T-helper 17 cell (primary cell): ENCODE measurements at places on chromosomes 11 and 22.

DNA sequence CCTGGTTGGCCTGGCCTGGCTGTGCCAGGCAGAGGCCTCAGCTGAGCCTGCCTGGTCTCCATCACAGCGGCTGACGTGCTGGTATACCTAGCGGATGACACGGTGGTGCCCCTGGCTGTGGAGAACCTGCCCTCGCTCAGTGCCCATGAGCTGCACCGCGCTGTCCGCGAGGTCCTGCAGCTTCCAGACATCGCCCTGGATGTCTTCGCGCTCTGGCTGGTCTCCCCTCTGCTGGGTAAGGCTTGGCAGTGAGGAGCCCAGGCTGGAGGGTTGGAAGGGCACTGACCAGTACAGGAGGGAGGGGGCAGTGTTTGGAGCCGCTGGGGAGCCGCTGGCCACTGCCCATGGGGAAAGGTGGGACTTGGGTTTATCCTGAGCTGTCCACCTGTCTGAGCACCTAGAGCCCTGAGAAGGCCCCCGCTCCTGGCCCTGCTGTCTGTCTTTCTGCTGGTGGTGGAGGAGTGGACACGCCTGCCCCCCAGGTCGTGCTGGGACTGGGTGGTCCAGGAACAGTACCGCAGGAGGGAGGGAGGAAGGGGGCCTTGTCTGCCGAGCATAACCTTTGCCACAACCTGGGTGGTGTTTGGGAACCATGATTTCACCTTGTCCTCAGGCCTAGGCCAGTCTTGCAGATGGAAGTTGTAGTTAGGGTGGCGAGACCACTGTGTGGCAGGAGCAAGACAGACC lies 3.0 kb downstream of the FRMD8 start:
- H3K27me3 ChIP-seq = no peaks in the 10 kb centered on the region
- peaks cover 45% of the 10 kb centered on the region for H3K4me1 ChIP-seq
- H3K27ac ChIP-seq = peak overlapping the region; percentile 93
- DNase-seq = no peak

DNA sequence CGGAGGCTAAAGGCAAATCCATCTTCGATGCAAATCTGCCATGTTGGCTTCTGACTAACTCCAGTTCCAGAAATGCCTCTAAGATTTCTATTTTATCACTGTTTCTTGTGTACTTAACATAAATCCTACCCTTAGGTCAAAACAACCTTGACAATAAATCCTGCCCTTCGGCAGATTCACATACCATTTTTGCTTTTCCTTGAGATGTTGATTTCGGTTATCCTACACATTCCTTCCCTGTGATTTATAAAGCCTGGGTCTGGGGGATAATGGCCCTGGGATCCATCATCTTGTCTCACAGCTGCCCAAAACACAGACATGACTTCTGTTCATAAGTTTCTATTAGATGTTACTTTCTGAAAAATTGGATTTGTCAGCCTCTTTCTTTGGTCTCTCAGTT lies 231.7 kb upstream of the CARD18 start:
- no peaks in the 10 kb centered on the region for H3K27me3 ChIP-seq
- H3K27ac ChIP-seq = no peak overlapping the region
- DNase-seq = no peak
- H3K4me1 ChIP-seq = no peaks in the 10 kb centered on the region
- no peaks in the 10 kb centered on the region for H3K36me3 ChIP-seq
- H3K4me3 ChIP-seq = no peak overlapping the region

DNA sequence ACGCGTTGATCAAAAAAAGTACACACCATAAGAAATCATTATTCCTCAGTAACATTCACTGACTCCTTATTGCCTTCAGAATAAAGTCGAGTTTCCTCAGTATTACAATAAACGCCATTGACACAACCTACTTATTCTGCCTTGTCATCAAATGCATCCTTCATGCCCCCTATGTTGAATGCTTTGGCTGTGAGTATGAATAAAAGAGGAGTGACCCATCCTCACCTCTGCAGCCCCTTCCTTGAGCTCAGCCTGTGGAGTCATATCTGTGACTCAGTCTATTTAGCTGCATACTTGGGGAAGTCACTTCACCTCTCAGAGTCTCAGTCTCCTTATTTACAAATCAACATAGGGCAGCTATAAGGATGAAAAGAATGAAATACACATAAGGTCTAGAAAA lies 65.1 kb downstream of the USP35 start:
- H3K4me3 ChIP-seq = no peak overlapping the region
- no peak for DNase-seq
- H3K27me3 ChIP-seq = no peaks in the 10 kb centered on the region
- peaks cover 6% of the 10 kb centered on the region for H3K4me1 ChIP-seq
- peaks cover 3% of the 10 kb centered on the region for H3K36me3 ChIP-seq

GRCh38 chr22:37019309-37020191 lies at the start of the genes MPST and TST:
Gene MPST (plus strand): TSS chr22:37019742. CDS start chr22:37019837, 95 bp downstream.
Gene TST (minus strand): TSS chr22:37019447. CDS start chr22:37018732, 715 bp downstream.
- peak within 1 kb of the TSS; percentile 91 for H3K4me3 ChIP-seq
- H3K4me1 ChIP-seq = peaks cover 3% of the 10 kb centered on the region

GRCh38 chr11:95456714-95457491 lies 225.9 kb upstream of the SESN3 start:
- no peak overlapping the region for H3K27ac ChIP-seq
- no peak overlapping the region for H3K4me3 ChIP-seq
- H3K4me1 ChIP-seq = peaks cover 2% of the 10 kb centered on the region
- peaks cover 2% of the 10 kb centered on the region for H3K36me3 ChIP-seq
- H3K27me3 ChIP-seq = no peaks in the 10 kb centered on the region

DNA sequence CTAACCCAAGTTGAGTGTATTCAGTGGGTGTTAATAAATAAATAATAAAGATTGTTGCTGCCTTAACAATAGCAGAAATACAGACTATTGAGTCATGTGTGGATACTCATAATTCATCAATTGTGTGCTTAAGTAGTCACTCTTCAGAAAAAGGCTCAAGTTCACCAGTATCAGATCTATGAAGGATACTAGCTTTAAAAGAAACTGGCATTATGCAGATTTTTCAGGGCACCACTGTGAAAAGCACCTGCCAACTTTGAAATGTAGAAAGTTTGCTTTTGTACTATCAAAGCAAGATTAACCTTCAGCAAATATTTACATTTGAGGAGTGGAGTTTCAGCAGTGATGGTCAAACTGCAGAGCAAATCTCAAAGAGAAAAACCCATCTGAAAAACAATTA lies 20.1 kb upstream of the SYTL2 start:
- no peak for DNase-seq
- H3K27me3 ChIP-seq = no peaks in the 10 kb centered on the region

DNA sequence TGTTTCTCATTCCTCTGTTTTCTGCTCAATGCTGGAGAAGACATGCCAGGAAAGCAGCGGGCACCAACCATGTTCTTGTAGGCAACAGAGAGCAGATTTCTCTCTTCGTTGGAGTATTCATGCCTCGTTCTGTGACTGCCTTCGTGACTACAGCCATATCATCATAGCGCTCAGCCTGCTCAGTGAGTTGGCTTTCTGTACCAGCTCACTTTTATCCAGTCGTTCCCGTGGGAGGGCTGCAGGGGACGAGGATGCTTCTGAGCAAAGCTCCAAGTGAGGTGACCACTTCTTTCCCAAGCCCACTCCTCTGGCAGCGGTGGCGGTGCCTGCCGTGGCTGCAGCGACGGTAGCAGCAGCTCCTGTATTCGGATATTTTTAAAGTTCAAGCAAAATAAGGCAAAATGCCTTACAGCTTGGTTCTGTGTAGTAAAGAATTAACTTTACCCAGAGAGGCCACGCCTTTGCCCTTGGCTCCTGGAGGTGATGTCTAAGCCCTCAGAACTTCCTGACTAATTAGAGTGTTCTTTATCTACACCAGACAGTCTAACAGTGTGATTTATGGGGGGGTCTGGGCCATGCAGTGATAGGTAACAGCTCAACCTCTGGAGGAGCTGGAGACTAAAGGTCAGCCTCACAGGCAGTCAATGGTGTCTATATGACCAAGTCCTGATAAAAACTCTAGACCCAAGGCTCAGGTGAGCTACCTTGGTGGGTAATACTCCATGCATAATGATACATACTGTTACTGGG lies 35.3 kb downstream of the LDHAL6A start:
- DNase-seq = no peak
- H3K4me1 ChIP-seq = peaks cover 14% of the 10 kb centered on the region

DNA sequence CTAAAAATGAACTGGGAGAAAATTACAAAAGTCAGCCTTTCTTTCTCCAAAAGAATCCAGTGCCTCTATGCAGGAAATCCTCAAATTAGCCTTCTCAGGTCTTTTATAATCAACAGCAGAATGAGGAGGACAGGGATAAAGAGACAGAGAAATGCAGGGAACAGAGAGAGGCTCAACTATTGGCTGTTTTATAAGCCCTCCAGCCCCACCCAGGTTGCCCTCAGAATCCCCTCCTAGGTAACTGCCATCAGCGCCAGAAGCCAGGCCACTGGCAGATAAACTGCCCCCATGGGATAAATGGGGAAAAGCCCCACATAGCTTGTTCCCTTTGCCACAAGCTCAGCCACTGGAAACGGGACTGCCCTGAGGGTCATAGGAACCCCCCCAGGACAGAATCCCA lies 10.9 kb upstream of the HMOX1 start:
- DNase-seq = no peak
- peaks cover 8% of the 10 kb centered on the region for H3K4me1 ChIP-seq
- peaks cover 12% of the 10 kb centered on the region for H3K27me3 ChIP-seq
- H3K36me3 ChIP-seq = no peaks in the 10 kb centered on the region
- no peak overlapping the region for H3K27ac ChIP-seq

DNA sequence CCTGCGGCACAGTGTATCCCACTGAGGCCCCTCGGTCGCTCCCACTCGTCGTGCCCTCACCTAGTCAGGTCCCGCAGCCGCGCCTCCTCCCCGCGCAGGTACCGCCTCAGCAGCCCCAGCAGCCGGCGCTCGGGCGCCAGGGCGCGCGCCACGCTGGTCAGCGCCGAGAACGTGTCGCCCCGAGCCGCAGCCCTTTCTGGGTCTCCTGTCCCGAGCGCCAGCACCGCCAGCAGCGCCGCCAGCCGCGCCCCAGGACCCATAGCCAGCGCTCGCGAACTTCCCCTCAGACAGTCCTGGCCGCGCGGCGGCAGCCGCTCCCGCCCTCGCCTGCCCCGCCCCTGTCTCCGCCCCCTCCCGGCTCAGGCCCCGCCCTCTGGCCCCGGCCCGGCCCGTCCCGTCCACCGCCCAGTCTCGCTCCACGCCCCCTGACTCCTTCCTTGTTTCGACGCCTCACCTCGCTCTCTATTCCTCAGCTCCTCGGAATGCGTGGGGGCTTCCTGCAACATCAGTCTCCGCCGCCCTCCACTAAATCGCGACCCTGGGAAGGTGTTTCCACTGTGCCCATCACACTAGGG lies at the start of gene P4HA3:
Gene P4HA3 (minus strand): TSS at position 289 of the 575 bp plus-strand sequence. CDS start 29 bp downstream, at position 260.
- peaks cover 3% of the 10 kb centered on the region for H3K36me3 ChIP-seq
- H3K4me3 ChIP-seq = peak within 1 kb of the TSS; percentile 85
- peaks cover 43% of the 10 kb centered on the region for H3K27me3 ChIP-seq

GRCh38 chr11:118126082-118126838 lies 26.4 kb downstream of the SCN4B start:
- no peak for DNase-seq
- no peak overlapping the region for H3K4me3 ChIP-seq
- no peak overlapping the region for H3K27ac ChIP-seq
- H3K36me3 ChIP-seq = no peaks in the 10 kb centered on the region

DNA sequence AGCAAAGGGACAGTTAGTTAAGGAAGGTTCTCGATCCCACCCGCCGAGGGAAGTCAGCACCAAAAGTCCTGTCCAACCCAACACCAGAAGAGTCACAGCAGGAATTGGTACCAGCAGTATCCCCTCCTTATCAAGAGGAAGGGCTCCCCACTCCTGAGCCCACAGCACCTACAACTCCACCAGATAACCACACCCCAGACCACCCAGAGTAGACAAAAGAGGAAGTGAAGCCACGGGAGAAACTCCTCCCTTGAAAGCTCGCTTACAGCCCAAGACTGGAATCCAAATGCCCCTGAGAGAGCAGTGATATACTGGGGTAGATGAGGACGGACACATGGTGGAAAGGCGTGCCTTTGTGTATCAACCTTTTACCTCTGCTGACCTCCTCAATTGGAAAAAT lies 7.3 kb upstream of the CD5 start:
- peak overlapping the region; percentile 86 for H3K27ac ChIP-seq
- DNase-seq = no peak
- no peaks in the 10 kb centered on the region for H3K27me3 ChIP-seq
- H3K4me3 ChIP-seq = no peak overlapping the region
- peaks cover 45% of the 10 kb centered on the region for H3K4me1 ChIP-seq

DNA sequence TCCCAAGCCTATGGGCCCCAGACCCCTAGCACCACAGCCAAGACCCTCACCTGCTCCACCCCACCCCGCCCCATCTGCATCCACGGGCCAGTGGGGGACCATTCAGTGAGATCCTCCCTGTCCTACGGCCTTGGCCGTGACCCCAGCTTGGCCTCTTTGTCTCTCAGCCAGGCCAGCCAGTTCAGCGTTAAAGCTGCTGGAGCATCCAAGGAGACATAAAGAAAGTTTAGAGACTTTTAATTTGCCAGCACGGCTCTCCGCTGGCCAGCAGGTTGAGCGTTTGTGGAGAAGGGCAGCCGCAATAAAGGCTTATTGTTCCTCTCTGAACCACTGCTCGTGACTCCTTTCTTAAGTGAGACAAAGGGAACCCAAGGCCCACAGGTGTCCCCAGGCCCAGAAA lies 49.3 kb upstream of the LMO1 start:
- no peak overlapping the region for H3K27ac ChIP-seq
- H3K4me1 ChIP-seq = peaks cover 2% of the 10 kb centered on the region
- no peak overlapping the region for H3K4me3 ChIP-seq
- no peaks in the 10 kb centered on the region for H3K36me3 ChIP-seq
- H3K27me3 ChIP-seq = peaks cover 19% of the 10 kb centered on the region

DNA sequence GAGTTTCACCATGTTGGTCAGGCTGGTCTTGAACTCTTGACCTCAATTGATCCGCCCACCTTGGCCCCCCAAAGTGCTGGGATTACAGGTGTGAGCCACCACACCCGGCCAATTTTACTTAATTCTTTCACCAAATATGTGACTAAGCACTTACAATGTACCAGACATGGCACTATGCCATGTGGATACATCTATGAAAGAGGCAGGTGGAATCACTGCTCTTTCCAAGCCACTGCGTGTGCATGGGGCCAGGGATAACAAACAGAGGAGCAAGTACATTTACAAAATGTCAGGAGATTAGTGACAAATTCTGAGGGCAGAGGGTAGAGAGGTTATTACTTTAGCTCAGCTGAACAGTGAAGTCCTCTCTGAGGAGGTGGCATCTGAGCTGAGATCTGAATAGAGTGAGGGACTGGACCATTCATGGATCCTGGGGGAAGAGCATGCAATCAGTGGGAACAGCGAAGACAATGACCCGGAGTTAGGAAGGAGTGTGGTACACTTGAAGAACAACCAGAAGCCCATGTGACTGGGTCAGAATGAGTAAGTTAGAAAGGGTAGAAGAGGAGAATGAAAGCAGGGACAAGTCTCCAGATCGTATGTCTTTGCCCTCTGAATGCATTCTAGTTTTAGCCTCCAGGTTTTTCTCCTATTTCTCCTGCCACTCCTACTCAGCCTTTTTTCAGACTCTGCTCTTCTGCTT lies 38.3 kb upstream of the GRAMD1B start:
- H3K4me3 ChIP-seq = no peak overlapping the region
- no peak overlapping the region for H3K27ac ChIP-seq
- H3K36me3 ChIP-seq = peaks cover 7% of the 10 kb centered on the region

DNA sequence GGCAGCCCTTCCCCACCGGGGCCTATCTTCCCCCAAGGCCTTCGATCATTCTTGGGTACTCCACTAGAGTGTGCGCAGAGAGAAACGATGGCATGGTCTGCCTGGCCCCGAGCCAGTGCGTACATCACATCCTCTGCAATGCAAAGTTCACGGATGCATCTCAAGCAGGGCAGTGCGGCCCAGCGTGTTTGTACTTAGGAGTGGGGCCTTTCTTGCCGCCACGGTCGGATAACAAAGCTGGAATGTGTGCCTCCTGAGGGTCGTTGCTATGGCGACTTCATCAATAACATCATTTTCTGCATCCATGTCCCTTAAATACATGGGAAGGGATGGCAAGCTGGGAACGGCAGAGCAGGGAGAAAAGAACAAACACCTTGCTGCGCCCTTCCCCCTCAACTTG lies 73.9 kb downstream of the SCUBE1 start:
- peaks cover 4% of the 10 kb centered on the region for H3K27me3 ChIP-seq
- no peak overlapping the region for H3K4me3 ChIP-seq
- H3K27ac ChIP-seq = no peak overlapping the region
- peaks cover 11% of the 10 kb centered on the region for H3K4me1 ChIP-seq
- H3K36me3 ChIP-seq = no peaks in the 10 kb centered on the region
